Fibroblast of villous mesenchyme (primary cell): ENCODE measurements at places on chromosomes 2 and 18. TPM values are rescaled to one million over a fixed set of nuclear protein-coding genes. Genes with fewer than 3 reads are reported as not detected.
A peak's percentile ranks its signal among the peaks of the same experiment; 100 is the strongest.

DNA sequence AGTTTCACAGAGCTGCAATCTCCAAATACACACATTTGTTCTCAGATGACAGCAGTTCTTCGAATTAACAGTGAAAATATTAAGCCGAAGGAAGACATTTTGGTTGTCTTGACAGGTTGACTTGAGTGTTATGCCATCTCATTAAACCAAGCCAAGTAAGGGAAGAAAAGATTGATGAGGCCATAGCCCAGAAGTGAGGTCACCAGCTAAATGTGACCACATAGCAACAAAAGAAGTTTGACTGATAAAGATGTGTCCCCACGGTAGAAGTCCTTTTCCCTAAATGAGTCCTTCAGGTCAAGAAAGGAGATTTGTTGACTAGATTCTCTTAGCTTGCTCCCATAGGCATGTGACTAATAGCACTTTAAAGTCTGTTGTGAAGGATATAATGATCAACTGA, 156.1 kb downstream of the CDH20 start:
- DNase-seq = no peak

DNA sequence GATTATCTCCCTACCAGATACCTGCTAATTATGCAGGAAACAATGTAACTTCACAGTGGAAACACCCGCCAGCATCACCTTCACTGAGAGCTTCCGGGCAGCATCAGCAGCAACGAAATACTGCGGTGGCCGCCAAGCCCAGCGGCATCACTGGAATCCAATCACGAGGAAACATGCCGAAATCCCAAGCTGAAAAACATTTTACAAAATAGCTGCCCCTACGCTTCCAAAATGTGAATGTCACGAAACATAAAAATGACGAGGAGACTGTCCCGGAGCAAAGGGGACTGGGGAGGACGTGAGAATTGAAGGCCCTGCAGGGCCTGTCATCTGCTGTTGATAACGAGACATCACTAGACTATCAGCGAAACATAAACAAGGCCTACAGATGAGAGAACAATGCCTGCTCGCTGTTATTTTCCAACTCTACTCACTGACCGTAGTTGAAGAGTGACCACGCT, 82.6 kb downstream of the HDAC4 start:
- DNase-seq = no peak

DNA sequence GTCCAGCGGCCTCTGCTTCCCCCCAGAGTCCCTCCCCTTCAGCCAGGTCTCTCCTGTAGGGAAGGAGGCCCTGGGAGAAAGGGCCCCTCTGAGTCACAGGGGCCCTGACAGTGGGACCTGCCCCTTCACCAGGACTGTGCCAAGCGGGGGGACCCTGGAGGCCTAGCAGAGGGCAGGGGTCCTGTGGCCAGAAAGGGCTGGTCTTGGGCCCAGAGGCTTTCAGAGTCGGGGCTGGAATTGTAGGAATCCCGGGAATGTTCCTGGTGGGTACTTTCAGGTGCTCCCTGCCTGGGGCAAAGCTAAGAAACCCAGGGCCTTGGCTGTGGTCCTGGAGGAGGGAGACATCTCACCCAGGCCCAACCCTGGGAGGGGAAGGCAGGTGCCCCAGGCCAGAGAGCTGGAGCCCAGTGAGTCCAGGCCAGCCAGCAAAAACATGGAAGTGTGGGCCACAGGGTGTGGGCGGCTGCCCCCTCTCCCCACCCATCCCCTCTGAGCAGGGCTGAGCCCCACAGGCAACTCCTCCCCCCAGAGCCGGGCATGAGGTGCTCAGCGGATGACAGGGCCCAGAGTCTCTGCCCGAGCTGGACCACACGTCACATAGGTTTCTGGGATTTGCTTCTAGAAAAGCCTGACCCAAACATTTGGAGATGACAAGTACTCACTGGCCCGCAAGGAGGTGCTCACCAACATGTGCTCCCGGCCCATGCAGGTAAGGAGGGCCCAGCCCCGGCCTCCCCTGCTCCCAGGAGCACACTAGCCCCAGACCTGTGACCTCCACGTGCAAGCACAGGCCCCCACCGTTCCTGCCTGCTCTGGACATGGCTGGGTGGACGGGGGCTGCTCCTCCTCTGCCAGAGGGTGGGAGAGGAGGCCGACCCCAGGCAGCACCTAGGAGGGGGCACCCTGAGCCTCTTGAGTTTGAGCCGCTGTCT, 48.2 kb upstream of the ALPP start:
- no peak for DNase-seq

- DNase-seq = no peak
Measured at GRCh38 chr18:42229211-42230210, 274.5 kb downstream of the PIK3C3 start.

DNA sequence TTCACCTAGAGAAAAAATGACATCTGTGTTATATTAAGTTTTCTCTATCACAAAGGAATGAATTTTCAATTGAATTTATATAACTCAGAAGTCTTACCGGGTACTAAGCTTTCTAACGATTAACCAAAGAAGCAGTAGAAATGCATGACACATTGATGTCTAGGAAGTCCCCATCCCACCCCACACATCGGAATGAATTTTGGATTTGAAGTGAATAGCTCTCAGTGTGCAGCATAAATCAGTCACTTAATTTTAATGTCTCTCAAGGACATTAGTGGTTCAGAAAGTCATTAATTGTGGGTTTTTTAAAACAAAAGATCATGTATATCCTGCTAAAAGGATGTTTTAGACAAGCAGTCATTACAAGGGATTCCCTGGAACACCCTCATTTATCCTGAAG, 141.4 kb upstream of the PIEZO2 start:
- no peak for DNase-seq

- DNase-seq = no peak
Measured at GRCh38 chr18:44533071-44533470, 147.6 kb upstream of the SETBP1 start.

- no peak for DNase-seq
Measured at GRCh38 chr2:238083919-238084318, 16.2 kb upstream of the ESPNL start.

DNA sequence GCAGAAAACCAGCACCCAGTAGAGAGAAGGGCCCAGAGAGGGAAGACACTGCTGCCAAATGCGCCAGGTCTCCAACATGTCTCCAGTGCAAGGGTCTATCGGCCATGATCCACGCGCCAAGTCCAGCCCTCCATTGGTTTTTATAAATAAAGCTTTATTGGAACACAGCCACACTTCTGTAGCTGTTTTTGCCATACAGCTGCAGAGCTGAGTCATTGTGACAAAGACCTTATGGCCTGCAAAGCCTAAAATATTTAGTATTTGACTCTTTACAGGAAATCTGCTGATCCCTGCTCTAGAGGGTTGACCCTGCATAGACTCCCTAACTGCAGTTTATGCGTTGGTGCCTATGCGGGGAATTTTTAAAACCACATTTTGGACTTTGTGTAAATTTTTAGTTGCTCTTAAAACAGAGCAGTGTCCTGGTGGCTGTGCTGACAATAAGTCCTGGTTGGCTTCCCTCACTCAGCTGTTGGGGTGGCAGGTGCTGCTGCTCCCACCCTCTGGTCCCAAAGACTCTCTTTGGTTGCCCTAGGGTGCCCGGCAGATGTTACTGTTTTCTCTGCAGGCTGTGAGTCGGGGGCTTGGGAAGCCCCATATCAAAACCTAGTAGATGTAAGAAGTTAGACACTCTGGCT, 154.9 kb downstream of the CTIF start:
- DNase-seq = peak; percentile 87

DNA sequence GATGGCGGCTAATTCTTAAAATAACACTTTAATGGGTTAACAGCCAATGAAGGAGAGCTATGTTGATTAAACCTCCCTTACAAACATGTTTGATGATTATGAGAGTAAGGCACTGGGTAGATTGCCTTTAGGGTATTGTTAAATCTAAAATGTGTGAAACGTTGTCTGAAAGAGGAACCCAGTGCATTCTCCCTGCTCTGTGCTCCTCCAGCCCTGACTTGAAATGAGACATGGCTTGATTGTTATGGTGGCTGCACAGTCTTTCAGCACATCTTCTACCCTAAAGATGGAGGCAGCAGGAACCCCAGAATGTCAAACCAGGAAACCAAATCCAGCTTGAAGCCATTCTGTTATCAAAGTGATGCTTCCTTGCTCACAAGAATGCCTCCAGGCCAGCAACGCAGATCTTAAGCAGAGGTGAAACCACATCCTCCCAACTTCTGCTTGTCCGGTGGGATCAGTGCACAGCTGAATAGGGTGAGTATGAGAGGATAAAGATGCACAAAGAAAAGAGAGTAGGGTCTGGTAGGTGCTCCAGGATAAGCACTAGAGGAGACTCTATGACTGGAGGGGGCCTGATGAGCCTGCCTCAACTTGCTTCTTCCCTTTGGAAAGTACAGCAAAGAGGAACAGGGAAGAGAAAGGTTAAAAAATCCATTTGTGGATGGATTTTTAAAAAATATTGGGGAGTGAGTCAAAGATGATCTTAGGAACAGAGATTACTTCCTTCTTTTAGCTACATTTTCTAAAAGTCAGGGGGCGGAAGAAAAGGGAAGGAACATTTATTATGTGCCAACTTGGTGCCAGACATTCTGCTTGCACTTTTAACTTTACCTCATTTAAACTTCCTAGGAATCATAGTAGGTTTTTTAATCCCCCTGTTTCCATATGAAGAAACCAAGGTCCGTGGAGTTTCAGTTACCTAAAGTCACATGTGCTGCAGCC, 523.0 kb downstream of the TXNL1 start:
- DNase-seq = no peak

- no peak for DNase-seq
Measured at GRCh38 chr2:57333221-57333620, 713.4 kb upstream of the VRK2 start.

GRCh38 chr2:239690651-239691631, 290.1 kb upstream of the HDAC4 start:
- no peak for DNase-seq

- no peak for DNase-seq
Measured at GRCh38 chr2:185643434-185643833, 95.2 kb upstream of the FSIP2 start.

- DNase-seq = no peak
Measured at GRCh38 chr2:205758500-205758899, 76.2 kb downstream of the NRP2 start.

GRCh38 chr18:715626-716025, 3.2 kb upstream of the ENOSF1 start:
- peak; percentile 34 for DNase-seq

DNA sequence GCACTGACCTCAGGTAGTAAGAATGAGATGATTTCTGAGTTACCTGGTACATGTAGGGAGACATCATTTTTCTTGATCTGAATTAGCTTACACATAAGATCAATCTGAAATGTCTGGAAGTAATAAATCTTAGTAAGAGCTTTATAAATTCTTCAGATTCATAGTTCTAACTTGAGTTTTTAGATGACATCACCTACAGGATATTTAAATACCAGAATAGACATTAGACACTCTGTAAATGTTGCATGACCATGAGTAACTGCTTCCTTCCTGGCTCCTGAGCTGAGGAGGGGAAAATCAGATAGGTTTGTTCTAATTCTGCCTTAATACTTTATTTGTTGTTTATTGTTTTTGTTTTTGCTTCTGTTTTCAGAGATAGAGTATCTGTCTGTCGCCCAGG, 181.8 kb downstream of the PHLPP1 start:
- peak; percentile 41 for DNase-seq

- no peak for DNase-seq
Measured at GRCh38 chr2:239101807-239102206, 253.9 kb downstream of the TWIST2 start.

- no peak for DNase-seq
Measured at GRCh38 chr18:76657911-76658470, 162.9 kb upstream of the ZNF516 start.

DNA sequence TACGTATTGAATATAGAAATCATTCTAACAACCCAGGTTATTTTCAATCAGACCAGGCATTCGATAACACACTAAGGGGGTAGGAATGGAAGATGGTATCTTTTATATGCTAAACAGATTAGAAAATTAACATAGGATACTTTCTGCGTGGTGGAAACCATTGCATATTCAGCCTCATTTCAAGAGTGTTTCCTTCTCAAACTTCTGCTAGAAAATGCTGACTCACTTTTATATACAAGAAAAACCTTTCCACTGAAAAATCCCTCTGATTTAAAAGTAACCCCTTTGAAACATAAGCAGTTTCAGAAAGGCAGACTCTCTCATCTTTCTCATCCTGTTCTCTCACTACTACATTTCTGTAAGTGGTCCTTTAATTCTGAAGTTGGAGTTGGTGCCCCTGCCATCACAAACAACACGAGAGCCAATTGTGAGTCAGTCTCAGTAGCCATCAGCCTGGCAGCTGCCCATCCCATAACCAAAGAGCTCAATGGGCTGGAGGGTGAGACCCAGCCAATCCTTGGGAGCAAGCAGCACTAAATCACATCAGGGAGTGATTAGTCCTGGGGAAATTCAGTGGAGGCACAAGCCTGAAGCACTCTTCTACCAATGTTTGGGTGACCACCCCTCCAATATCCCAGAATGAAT, 343.1 kb downstream of the CELF4 start:
- DNase-seq = no peak

The TMEM169 gene
- total RNA-seq = 0.32 and 0.43 TPM in 2 replicates

The ZBTB7C gene
- not detected in 2 replicates for total RNA-seq

The SMAD7 gene
- 28.9 and 32.9 TPM in 2 replicates for total RNA-seq

The NEU4 gene
- not detected in 2 replicates for total RNA-seq

The PAX3 gene
- not detected in 2 replicates for total RNA-seq

The NT5C1B gene
- not detected in 2 replicates for total RNA-seq

The LRRTM4 gene
- not detected in 2 replicates for total RNA-seq

The C18orf63 gene
- total RNA-seq = not detected in 2 replicates

The GKN1 gene
- total RNA-seq = under 0.01 and 0.32 TPM in 2 replicates

The GPR45 gene
- total RNA-seq = not detected in 2 replicates

The ANKRD30B gene
- 0.86 and 1.9 TPM in 2 replicates for total RNA-seq
